Panc1 (cell line): ENCODE measurements at places on chromosomes 16 and 17.

DNA sequence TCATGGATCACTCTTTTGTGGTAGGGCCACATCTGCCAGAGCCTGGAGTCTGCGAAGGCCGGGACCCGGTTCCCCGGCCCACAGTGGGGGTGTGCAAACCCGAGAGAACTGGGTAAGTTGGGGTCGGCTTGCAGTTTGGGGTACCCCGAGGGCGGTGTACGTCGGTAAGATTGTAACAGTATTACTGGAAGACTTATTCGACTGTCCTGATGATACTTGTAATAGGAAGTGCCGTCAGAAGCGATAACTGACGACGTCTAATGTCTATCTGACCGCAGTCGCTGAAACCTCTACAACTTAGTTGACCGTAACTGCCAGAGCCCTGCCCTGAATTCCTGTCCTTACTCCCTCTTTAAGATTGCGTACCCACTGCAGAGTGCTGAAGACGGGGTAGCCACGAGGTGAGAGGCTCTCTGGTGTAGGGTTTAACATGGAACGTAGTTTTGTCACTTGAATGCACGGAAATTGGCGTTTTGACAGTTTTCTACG, 24.0 kb downstream of the TRPV2 start:
- DNase-seq: no peak

DNA sequence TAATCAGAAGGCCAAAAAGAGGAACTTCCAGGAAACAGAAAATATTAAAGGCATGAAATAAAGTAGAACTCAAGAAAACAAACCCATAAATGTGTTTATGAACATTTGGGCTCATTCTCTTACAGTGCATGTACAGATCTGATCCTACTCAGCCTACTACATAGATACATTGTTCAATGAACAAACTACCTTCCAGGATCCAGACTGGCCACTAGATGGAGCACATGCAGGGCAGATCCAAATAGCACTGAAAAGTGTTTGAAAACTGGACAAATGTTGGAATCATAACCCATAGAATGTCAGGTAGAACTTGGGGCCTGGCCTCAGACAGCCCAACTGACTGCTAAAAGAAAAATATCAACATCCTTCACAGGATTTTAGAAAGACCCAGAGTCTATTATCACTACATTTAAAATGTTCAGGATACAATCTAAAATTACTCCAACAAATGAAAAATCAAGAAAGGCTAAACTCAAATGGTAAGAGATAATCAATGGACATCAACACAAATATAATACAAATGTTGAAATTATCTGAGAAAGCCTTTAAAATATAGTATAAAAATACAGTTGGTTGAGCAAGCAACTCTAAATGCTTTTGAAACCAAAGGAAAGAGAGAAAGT, 122.4 kb upstream of the NUDT7 start:
- no peak for DNase-seq

- DNase-seq: no peak
These were observed 6.1 kb downstream of the USP7 start for GRCh38 chr16:8957509-8958157.

DNA sequence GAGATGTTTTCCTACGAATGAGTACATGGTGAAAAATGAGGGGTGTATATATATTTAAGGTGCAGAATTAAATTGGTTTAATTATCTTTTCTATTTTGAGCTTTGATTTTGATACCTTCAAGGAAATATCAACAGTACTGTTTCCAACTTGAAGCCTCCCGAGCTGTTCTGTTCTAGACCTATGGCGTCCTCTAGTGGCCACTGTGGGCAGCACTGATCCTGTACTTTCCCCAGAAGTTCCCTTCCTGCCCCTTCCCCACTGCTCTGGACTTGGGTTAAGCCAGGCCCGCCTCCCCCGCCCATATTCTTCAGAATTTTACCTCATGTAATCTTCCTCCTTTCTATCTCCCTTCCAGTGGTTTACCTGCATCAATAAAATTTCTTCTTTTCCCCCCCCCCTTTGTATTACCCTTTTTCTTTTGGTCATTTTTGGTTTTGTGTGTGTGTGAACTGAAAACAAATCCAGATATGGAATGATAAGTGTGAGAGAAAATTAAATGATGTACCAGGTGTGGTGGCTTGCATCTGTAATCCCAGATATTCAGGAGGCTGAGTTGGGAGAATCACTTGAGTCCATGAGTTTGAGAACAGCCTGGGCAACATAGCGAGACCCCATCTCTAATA, 1643.5 kb downstream of the TP53TG3F start:
- DNase-seq: peak; percentile 5
